ENCODE measurements at places on chromosomes 4 and X.
A peak's percentile ranks its signal among the peaks of the same experiment; 100 is the strongest.

- DNase-seq, result no peak
Measured at GRCh38 chr4:46441136-46441859, 51.4 kb upstream of the GABRA2 start.

DNA sequence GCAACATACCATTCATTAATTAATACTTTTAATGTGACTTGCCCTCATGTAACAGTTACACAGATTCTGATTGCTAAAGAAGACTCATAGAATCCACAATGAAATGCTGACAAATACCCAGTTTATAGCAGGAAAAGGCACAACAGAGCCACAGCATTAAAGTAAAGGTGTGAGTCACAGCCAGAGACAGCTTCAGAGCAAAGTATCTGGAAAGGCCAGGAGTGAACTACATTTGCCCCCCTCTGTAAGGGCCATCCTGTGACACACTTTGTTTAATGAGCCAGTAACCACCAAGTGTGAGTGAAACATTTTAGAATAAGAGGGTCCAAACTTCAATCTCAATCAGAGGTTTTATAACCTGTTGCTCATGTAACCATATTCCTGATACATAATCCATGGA lies 133.8 kb upstream of the TACR3 start:
- DNase-seq, result no peak

DNA sequence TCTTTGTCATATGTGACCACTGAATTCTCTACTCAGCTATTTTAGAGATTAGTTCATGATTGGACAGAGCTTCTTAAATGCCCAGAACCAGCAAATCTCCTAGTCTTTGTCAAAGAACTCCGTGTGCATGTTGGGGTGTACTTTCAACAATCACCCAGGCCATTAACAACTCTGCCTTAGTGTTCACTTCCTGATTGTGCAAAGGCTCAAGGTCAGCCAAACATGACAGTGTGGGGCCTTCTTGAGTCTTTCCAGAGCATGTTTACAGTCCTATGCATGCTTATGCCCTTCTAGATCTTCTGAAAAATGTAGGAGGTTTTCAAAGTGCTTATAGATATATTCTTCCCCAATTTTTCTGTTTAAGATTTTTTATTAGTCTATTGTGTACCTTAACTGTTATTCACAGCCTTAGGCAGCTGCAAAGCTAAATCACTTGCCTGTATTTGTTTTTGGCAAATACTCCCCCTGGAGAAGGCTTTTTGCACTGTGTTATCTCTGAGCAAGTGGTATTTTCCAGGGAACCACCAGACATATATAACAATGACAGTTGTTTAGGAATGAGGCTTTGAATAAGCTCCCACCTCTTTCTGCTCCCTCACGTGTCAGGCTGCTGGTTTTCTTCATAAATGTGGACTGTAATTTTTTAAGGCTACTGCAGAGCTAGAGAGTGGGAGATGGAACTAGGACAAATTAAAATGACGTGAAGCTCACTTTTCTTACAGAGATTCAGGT lies 24.0 kb upstream of the DRP2 start:
- no peak for DNase-seq

- DNase-seq, result no peak
Measured at GRCh38 chr4:1609901-1610790, 74.0 kb downstream of the FAM53A start.

DNA sequence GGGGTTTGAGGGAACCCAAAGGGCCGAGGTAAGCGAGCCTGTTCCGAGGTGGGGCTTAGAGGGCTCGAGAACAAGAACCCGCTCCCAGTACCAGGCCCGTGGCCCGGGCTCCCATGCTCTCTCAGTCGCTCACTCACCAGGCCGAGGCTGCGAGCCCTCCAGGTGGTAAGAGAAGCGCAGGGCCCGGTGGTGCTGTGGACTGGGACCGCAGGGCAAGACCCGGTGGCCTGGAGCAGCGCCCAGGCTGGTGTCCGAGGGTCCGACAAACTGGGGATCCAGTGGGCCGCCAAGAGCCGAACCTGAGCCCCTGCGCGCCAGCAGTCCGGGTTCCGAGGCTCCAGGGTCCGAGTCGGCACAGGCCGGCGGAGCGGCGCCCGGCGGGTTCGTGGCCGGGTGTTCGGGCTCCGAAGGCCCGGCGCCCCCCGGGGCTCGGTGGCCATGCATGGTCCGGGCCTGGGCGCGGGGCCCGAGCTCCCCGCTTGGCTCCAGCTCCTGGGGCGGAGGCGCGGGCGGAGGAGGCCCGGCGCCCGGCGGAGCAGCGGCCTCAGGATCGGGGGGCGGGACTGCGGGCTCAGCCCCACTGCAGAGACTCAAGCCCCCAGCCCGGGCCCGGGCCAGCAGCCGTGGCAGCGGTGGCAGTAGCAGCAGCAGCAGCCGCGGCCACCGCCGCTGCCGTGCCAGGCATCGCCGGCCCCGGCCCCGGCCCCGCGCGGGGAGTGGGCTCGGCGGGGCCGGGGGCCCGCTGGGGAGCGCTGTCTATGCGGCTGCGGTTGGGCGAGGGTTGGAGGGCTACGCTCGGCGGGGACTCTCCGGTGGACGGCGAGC lies 833 bp downstream of the FGD1 start:
- DNase-seq, result peak; percentile 33

GRCh38 chr4:173318648-173319211 lies 15.4 kb downstream of the HMGB2 start:
- peak; percentile 52 for DNase-seq

DNA sequence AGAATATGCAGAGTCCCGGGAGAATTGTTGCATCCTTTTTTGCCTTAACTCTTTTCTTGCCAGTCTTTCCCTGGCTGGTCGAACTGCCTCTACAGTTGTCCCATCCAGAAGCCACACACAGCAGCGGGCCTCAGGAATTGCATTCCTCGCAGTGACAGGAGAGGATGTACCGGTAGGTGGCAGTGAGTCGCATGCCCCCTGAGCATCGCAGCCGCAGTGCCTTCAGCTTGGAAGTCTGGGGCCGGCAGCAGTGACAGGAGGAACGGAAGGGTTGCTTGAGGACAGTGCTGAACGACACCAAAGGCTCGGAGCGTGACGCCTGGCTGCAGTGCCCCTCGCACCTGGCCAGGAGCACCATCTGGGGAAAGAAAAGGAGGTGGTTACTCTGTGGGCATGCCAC lies 23.5 kb downstream of the NDP start:
- DNase-seq, result no peak

- no peak for DNase-seq
Measured at GRCh38 chr4:127741247-127741646, 11.0 kb downstream of the SLC25A31 start.

- DNase-seq, result peak; percentile 55
Measured at GRCh38 chrX:48071064-48071985, at the start of gene ZNF630. ZNF630 (minus strand) TSS chrX:48071640; CDS start chrX:48066886, 4,754 bp downstream.

DNA sequence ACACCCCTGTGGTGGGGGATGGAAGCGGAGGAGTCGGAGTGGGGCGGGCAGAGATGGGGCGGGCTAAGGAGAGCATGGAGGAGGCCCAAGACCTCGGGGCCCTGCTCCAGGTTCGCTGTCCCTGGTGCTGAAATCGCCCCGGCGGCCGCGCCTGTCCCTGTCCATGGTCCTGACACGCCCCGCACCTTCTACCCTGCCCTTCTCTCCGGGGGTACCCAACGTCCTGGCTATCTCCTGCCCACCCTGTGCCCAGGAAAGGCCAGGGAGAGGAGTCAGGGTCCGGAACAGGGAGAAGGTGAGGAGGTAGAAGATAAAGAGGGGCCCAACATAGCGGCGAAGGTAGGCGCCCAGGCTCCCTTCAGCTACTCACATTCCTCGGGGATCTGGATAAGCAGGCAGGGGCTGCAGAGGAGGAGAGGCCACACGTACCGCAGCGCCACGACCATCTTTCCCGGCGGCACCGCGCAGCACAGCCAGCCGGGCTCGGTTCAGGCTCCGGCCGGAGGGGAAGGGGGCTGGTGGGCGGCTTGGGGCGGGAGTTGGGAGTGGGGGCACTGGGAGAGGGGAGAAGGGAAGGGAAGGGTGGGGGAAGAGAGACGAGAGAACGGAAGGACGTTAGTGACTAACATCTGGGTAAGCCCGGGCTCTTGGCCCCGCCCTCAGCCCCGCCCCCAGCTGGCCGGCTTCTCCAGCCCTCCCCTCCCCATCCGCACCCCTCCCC lies 10.4 kb downstream of the L1CAM start:
- DNase-seq, result no peak

GRCh38 chrX:71321731-71322130 lies 20.2 kb downstream of the ITGB1BP2 start:
- DNase-seq, result no peak

- no peak for DNase-seq
Measured at GRCh38 chr4:47251348-47252135, 212.0 kb downstream of the COMMD8 start.

- peak; percentile 51 for DNase-seq
Measured at GRCh38 chrX:2691543-2692220, 587 bp downstream of the CD99 start.

DNA sequence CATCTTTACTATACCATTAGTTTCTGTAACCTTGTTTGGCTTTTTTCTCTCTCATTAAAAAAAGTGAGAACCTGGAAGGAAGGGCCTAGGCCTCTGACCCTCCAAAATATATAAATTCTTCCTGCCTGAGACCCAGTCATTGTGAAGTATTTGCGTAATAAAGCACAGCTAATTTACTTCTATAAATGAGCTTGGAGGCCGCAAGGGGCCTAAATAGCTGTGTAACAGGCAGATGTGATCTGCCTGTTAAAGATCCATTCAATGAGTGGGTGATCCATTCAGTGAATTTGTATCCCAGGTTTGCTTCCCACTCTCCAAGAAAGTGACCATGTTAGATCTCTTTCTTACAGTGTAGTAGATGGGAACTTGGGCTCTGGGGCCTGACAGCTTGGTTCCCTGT lies 595 bp upstream of the PYURF start:
- DNase-seq, result no peak

DNA sequence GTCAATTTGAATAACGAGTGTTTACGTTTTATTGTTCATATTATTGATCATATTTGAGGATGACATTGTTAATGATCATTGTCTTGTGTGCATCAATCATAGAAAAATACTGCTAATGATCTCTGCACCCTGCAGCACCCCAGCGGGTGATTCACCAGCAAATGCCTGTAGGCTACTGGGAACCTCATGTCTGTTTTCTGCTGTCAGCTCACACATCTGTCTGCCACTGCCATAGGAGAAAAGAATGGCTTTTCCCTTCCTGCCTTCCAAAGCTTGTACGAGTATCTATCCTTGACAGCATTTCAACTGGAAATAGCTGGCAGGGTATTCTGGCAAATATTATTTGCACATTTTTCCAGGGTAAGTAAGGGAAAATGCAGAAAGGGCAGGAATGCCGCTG lies 272.1 kb upstream of the TRAM1L1 start:
- peak; percentile 49 for DNase-seq

- peak; percentile 16 for DNase-seq
Measured at GRCh38 chrX:103774070-103774642, 2.5 kb upstream of the PLP1 start.

- DNase-seq, result no peak
Measured at GRCh38 chr4:66602622-66603021, 932.3 kb upstream of the EPHA5 start.

- DNase-seq, result peak; percentile 1
Measured at GRCh38 chr4:138602664-138603063, 360.5 kb upstream of the SLC7A11 start.

DNA sequence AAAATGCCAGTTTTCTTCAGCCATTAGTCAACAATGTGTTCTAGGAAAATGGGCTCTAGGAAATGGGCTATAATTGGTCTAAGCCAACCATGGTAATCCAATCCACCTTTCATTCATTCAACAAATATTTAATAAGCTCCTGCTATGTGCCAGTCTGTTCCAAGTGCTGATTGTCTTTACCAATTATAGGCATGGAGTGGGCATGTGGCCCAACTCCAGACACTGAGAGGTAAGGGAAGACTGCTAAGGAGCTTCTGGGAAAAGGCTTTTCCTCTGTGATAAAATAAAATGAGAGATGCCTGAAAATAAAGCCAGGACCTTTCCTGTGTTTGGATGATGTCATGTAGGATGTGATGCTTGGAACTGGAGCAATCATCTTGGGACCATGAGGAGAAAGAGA lies 43.3 kb downstream of the HOPX start:
- DNase-seq, result no peak

GRCh38 chr4:17817027-17817426 lies 6.2 kb downstream of the NCAPG start:
- peak; percentile 56 for DNase-seq

- no peak for DNase-seq
Measured at GRCh38 chr4:74822603-74823002, 28.3 kb upstream of the BTC start.

GRCh38 chrX:69127466-69127865 lies 37.8 kb downstream of the PJA1 start:
- no peak for DNase-seq

DNA sequence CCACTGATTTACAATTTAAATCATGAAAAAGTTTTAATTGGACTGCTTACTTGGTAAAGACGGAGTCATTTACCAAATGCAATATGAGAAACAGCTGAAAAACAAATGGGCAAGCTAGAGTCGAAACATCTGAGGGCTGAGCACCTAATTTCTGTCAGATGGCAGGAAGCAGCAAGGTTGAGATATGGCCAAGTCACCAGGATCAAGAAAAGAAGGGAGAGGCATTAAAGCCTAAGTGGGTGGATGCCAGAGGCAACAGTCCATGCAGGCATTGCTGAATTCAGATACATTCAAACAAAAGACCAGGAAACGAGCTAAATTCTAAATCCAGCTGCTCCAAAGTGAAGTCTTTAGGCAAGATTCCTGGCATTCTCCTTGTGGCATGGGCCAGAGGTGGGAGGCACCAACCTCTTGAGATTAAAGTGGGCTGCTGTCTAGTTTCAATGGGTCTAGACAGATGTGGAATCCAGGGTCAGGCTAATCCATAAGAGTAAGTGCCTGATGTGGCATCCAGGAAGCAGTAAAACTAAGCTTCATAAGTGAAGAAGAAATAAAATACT lies 8.0 kb upstream of the ARSJ start:
- no peak for DNase-seq

GRCh38 chr4:71026086-71026485 lies 32.6 kb downstream of the DCK start:
- DNase-seq, result peak; percentile 84

DNA sequence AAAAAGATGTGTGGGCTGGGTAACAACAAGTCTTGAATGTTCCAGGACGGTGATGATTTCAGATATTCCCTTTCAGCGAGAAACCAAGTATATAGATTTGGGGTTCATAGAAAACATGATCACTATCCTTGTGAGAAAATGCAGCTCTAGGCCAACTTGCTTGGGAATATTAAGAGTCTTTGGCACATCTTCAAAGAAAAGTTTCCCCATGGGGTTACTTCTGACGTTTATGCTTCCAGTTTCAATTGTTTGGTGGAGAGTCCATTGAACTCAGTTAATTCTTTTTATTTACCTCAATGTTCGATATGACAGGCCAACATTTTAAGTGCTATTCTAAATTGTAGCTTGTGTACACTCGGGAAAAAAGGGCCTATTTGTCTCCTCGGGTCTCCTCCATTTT lies 126.7 kb downstream of the NHS start:
- DNase-seq, result no peak

All from RPMI7951 (cell line).